ENCODE measurements at places on chromosomes 7 and 10. TPM values are rescaled to one million over a fixed set of nuclear protein-coding genes. Genes with fewer than 3 reads are reported as not detected.
A peak's percentile ranks its signal among the peaks of the same experiment; 100 is the strongest.

The UBN2 gene
- 22.6 TPM for total RNA-seq

The ABCB4 gene
- total RNA-seq = 5.4 TPM

The CTAGE6 gene
- not detected for total RNA-seq

The C10orf105 gene
- total RNA-seq = not detected

The NUDT13 gene
- 3.2 TPM for total RNA-seq

The TAS2R3 gene
- total RNA-seq = 0.93 TPM

The CALHM1 gene
- not detected for total RNA-seq

The PDE1C gene
- total RNA-seq = 201 TPM

GRCh38 chr10:34275626-34276130, 539.4 kb downstream of the PARD3 start:
- no peak overlapping the region for H3K27ac ChIP-seq
- no peak overlapping the region for H3K4me3 ChIP-seq
- no peak for DNase-seq
- no peaks in the 10 kb centered on the region for H3K36me3 ChIP-seq
- H3K27me3 ChIP-seq = no peaks in the 10 kb centered on the region

DNA sequence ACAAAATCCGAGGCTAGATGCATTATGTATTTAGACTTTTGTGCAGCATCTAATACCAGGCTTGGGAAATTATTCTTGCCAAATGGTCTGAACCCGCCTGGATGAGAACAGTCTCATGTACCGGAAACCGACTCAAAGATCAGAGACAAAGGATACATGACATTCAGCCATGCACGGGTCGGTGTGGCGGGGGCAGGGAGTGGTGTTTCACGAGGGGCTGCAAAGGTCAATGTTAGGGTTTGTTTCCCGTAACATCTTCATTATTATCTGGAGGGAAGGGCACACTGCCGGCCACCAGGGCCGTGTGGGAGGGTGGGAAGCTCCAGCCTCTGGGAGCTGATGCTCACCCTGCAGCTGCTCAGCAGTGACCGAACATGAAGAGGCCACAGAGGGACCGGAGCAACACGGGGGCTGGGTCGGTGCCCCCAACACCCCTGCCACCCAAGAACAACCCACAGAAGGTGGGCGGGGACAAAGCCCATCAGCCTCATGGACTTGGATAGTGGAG, 23.1 kb downstream of the CNPY1 start:
- H3K4me1 ChIP-seq = no peaks in the 10 kb centered on the region
- peaks cover 7% of the 10 kb centered on the region for H3K27me3 ChIP-seq
- no peak overlapping the region for H3K4me3 ChIP-seq
- no peak for DNase-seq
- H3K36me3 ChIP-seq = no peaks in the 10 kb centered on the region

GRCh38 chr10:71743089-71743838, 23.7 kb upstream of the C10orf105 start:
- peaks cover 40% of the 10 kb centered on the region for H3K4me1 ChIP-seq
- H3K27me3 ChIP-seq = no peaks in the 10 kb centered on the region
- H3K4me3 ChIP-seq = no peak overlapping the region
- no peak for DNase-seq
- peak overlapping the region; percentile 69 for H3K27ac ChIP-seq

GRCh38 chr7:128941946-128942526, 4.3 kb downstream of the IRF5 start:
- peaks cover 18% of the 10 kb centered on the region for H3K27me3 ChIP-seq
- H3K27ac ChIP-seq = no peak overlapping the region
- no peak for DNase-seq
- no peaks in the 10 kb centered on the region for H3K36me3 ChIP-seq

GRCh38 chr10:66209025-66209424, 716.8 kb upstream of the LRRTM3 start:
- no peaks in the 10 kb centered on the region for H3K4me1 ChIP-seq
- H3K27ac ChIP-seq = no peak overlapping the region
- no peak overlapping the region for H3K4me3 ChIP-seq
- DNase-seq = no peak
- no peaks in the 10 kb centered on the region for H3K27me3 ChIP-seq

DNA sequence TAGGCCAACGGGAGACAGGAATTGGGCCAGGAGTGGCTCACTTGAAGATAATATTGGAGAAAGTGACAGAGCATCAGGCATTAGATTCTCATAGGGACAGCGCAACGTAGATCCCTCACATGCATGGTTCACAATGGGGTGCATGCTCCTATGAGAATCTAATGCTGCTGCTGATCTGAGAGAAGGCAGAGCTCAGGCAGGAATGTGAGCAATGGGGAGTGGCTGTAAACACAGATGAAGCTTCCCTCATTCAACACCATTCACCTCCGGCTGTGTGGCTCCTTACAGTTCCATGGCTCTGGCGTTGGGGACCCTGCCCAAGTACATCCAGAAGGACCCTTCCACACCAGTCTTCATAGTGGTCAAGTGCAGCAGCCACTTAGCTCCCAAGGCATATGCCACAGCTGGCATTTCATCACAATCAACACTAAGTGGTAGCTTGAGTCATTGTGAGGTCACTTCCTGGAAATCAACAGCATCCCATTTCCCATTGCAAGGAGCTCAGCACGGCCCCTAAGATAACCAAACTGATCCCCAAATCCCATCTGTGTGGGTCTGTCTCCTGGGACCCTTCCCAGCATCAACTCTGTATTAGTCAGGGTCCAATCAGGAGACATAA, 174.5 kb downstream of the TPST1 start:
- H3K36me3 ChIP-seq = no peaks in the 10 kb centered on the region
- no peaks in the 10 kb centered on the region for H3K27me3 ChIP-seq
- no peaks in the 10 kb centered on the region for H3K4me1 ChIP-seq

DNA sequence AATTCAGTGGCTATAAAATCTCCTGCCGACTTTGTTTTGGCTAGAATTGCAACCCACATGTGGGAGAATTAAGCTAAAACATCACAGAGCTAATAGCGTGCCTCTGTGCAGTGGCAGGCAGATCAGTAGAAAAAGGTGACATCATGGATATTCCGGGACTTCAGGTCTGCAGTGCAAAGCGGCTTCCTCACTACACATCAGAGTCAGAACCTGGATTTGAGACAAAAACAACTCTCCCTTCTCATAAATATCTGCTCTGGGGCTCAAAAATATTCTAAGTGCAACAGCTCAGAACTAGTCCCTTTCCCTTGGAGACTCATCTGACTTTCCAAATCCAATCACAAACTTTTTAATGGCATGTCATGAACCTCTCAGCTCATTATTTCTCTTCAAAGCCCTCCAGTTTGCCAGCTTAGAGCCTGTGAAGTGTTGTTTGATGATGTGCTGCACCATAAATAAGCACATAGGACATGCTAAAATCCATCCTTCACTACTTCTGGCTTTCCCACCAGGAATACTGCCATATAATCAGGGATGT, 337.1 kb downstream of the RNLS start:
- no peak for DNase-seq
- peaks cover 8% of the 10 kb centered on the region for H3K4me1 ChIP-seq
- no peaks in the 10 kb centered on the region for H3K27me3 ChIP-seq
- H3K4me3 ChIP-seq = peak overlapping the region; percentile 22

DNA sequence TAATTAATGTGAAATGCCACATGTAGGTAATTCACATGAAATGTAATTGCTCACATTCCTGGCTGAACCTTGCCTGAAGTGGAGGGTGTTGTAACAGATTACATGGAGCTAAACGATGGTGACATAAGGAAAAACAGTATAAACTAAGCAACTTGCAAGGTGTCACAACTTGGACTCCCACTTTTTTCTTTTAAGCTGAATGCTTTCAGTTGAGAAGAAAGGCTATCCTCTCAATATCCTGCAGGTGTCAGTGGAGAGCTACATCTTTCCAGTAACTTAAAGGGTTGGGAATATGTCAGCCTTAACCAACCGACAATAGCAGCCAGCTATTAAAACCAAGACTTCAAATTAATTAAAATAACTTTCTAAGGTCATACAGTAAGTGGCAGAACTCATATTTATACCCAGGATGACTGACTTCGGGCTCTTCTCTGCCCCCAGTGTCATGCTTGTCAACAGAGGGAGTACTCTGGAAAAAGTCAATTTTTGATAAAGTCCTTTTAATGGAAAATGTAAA, 33.7 kb downstream of the NRBF2 start:
- no peak for DNase-seq
- H3K4me3 ChIP-seq = no peak overlapping the region
- peaks cover 15% of the 10 kb centered on the region for H3K4me1 ChIP-seq
- no peaks in the 10 kb centered on the region for H3K27me3 ChIP-seq

GRCh38 chr7:141928146-141928844, 12.1 kb downstream of the OR9A4 start:
- no peak overlapping the region for H3K27ac ChIP-seq
- H3K36me3 ChIP-seq = no peaks in the 10 kb centered on the region
- H3K27me3 ChIP-seq = no peaks in the 10 kb centered on the region
- DNase-seq = no peak

DNA sequence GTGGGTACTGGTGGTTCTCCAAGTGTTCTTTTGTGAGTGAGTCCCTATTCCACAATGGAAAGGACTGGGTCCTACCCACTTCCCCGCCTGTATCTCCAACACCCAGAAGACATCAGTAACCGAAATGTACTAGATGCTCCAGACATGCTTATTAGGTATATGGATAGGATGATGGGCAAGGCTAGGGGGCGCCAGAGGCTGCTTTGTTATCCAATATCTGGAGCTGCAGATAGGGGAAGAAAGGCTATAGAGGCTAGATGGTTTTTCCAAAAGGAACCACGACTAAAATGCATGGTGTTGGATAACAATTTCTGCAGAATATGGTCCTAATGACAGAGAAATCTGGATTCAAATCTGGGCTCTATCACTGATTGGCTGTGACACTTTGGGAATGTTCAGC, 56.2 kb upstream of the TM9SF3 start:
- H3K27ac ChIP-seq = no peak overlapping the region
- peak; percentile 51 for DNase-seq
- no peak overlapping the region for H3K4me3 ChIP-seq
- H3K4me1 ChIP-seq = no peaks in the 10 kb centered on the region
- H3K36me3 ChIP-seq = no peaks in the 10 kb centered on the region

DNA sequence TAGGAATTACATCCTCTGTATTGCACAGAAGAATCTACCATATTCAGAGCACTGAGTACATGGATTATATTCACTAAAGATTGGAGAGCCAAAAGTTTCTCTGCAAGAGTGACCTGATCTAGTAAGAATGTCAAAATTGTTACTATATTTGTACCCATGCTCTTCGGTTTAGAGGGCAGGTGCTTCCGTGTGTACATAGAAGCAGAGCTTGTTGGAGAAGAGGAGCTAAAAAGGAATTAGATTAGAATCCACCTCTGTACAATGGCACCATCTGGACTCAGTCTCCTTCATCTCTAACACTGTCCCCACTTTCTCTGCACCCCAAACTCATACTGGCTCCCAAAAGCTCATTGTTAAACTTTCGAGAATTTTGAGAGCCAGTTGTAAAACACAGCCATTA, 8.3 kb downstream of the CALD1 start:
- DNase-seq = no peak
- peak overlapping the region; percentile 10 for H3K4me3 ChIP-seq
- H3K27ac ChIP-seq = peak overlapping the region; percentile 64
- H3K4me1 ChIP-seq = peaks cover 94% of the 10 kb centered on the region

GRCh38 chr10:76036111-76036940, 604.9 kb downstream of the LRMDA start:
- H3K27me3 ChIP-seq = no peaks in the 10 kb centered on the region
- no peaks in the 10 kb centered on the region for H3K36me3 ChIP-seq
- H3K27ac ChIP-seq = no peak overlapping the region
- H3K4me1 ChIP-seq = peaks cover 19% of the 10 kb centered on the region
- DNase-seq = peak; percentile 77

DNA sequence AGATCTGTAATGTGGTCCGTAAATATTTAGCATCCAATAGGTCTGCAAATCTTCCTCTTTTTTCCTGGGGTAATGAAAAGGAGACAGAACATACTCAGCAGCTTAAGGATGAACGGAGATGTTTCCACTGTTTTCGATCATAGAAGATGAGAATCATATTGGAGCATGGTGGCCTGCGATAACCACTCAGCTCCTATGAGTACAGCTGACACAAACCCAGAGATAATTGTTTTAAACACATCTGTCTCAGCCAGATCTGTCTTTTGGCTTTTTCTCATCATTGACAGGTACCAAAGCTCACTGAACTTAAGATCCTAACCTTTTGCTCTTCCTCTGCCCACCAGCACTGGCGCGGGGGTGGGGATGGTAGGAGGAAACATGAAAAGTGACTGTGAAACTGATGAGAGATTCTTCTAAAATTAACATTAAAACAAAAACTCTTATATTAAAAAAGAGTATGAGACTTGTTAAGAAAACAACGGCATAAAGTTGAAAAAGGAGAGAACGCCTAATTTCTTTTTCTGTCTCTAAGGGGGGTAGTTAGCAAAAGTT, 71.0 kb downstream of the SVOPL start:
- H3K27ac ChIP-seq = no peak overlapping the region
- H3K36me3 ChIP-seq = no peaks in the 10 kb centered on the region

GRCh38 chr7:155084021-155084420, 13.9 kb downstream of the HTR5A start:
- H3K4me1 ChIP-seq = no peaks in the 10 kb centered on the region
- H3K36me3 ChIP-seq = no peaks in the 10 kb centered on the region
- no peaks in the 10 kb centered on the region for H3K27me3 ChIP-seq
- no peak overlapping the region for H3K27ac ChIP-seq
- DNase-seq = no peak

GRCh38 chr10:6721480-6721879, 141.4 kb upstream of the PRKCQ start:
- peaks cover 8% of the 10 kb centered on the region for H3K4me1 ChIP-seq
- no peaks in the 10 kb centered on the region for H3K36me3 ChIP-seq
- peaks cover 2% of the 10 kb centered on the region for H3K27me3 ChIP-seq
- peak overlapping the region; percentile 56 for H3K27ac ChIP-seq

DNA sequence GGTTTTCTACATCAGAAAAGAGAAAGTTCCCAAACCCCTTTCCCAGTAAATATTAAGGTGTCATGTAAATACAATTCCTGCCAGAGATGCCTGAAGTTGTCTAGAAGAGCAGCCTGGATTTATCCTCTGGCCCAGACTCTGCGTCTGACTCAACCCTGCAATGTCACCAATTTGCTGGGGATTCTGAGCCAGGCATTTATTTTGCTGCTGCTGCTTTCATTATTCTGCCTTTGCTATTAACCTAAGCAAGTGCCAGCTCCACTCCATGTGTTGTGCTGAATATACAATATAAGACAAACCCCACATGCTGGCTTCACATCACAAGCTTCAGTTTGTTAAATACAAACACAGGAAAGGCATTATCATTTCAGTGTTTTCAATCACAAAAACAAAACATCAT, 59.1 kb downstream of the ELAPOR2 start:
- no peak for DNase-seq
- no peak overlapping the region for H3K4me3 ChIP-seq
- H3K27me3 ChIP-seq = no peaks in the 10 kb centered on the region
- no peaks in the 10 kb centered on the region for H3K36me3 ChIP-seq

Data from heart left ventricle (tissue), 16 donors.